ENCODE measurements at places on chromosomes 3 and 15. TPM values are rescaled to one million over a fixed set of nuclear protein-coding genes. Genes with fewer than 3 reads are reported as not detected.

The CAPN3 gene
- 10.1 TPM for total RNA-seq

DNA sequence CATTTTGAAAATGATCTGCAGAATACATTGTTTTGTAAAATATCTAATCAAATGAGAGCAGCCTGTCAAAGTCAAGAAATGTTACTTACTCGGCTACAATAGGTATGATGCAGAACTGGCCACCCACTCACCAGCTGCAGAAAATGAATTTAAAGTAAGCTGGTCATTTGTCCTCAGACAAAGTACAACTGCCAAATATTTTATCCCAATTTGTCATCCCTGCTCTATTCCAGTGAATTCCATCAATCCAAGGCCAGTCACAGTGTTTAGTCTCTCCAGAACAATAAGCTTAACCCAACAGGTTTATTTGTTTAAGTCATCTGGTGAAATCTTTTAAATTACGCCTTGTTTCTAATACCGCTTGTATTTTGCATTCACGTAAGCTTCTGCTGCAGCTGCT is 46.6 kb upstream of the TCF12 start:
- DNase-seq: no peak
- H3K4me3 ChIP-seq: no peak overlapping the region
- H3K27me3 ChIP-seq: peaks cover 4% of the 10 kb centered on the region
- no peak overlapping the region for H3K27ac ChIP-seq
- H3K36me3 ChIP-seq: no peaks in the 10 kb centered on the region
- H3K4me1 ChIP-seq: no peaks in the 10 kb centered on the region

The TGM5 gene
- total RNA-seq: 0.11 TPM

The SH2D7 gene
- not detected for total RNA-seq

DNA sequence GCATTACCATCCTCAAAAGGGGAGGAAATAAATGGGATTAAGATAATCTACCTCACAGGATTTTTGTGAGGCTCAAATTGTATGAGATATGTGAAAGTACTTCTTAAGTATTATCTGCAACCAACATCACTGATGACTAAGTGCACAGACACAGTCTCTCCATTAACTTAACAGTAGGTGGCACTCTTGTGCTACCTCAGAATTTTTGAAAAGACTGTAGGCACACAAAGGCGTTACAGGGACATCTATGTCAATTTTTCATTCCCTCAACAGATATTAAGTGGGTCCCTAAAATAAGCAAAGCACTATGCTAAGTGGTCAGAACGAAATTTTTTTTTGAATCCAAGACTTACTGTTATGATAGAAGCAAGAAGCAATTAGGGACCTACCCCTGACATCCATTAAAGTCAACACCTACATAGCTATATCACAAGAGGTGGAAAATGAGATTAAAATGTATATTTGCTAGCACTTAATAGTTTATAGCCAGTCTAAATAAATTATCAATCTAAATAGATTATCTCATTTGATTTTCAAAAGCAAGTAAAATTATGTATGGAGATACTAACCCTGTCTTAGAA is 52.9 kb downstream of the RYK start:
- H3K4me3 ChIP-seq: no peak overlapping the region
- peaks cover 6% of the 10 kb centered on the region for H3K36me3 ChIP-seq
- H3K27ac ChIP-seq: no peak overlapping the region
- H3K27me3 ChIP-seq: no peaks in the 10 kb centered on the region
- H3K4me1 ChIP-seq: no peaks in the 10 kb centered on the region
- no peak for DNase-seq

The COLQ gene
- total RNA-seq: 3.5 TPM

GRCh38 chr3:188752850-188753249 is 418.9 kb upstream of the TPRG1 start:
- no peak overlapping the region for H3K4me3 ChIP-seq
- no peak for DNase-seq
- no peaks in the 10 kb centered on the region for H3K36me3 ChIP-seq
- H3K4me1 ChIP-seq: peaks cover 6% of the 10 kb centered on the region
- H3K27ac ChIP-seq: no peak overlapping the region

- H3K4me1 ChIP-seq: no peaks in the 10 kb centered on the region
- H3K27me3 ChIP-seq: peaks cover 3% of the 10 kb centered on the region
- DNase-seq: no peak
- no peaks in the 10 kb centered on the region for H3K36me3 ChIP-seq
- no peak overlapping the region for H3K27ac ChIP-seq
These were observed 52.9 kb downstream of the CLSTN2 start for GRCh38 chr3:139987908-139988307.

The ANKRD63 gene
- total RNA-seq: not detected

- H3K27me3 ChIP-seq: no peaks in the 10 kb centered on the region
- H3K4me3 ChIP-seq: no peak overlapping the region
- peak overlapping the region; percentile 50 for H3K27ac ChIP-seq
- peaks cover 10% of the 10 kb centered on the region for H3K4me1 ChIP-seq
- H3K36me3 ChIP-seq: no peaks in the 10 kb centered on the region
- DNase-seq: no peak
These were observed 39.0 kb downstream of the IL12A start for GRCh38 chr3:160027541-160028195.

The MOBP gene
- not detected for total RNA-seq

DNA sequence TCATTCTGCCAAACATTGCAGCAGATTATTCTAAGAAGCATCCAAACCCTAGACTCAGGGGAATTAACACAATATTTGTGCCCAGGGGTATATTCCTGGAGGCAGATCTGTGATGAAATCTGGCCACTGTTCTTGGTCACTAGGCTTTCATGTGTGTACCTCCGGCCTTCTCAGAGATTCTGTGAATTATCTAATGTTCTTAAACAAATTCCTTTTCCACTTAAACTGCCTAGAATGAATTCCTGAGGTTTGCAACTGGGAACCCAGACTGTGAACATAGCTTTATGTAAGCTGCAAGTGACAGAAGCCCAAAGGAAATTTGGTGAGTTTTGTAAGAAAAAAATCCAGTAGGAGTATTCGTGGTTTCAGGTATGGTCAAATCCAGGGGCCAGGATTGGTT is 20.7 kb upstream of the CTNNB1 start:
- H3K36me3 ChIP-seq: no peaks in the 10 kb centered on the region
- no peak overlapping the region for H3K27ac ChIP-seq
- H3K4me1 ChIP-seq: no peaks in the 10 kb centered on the region
- no peak overlapping the region for H3K4me3 ChIP-seq

DNA sequence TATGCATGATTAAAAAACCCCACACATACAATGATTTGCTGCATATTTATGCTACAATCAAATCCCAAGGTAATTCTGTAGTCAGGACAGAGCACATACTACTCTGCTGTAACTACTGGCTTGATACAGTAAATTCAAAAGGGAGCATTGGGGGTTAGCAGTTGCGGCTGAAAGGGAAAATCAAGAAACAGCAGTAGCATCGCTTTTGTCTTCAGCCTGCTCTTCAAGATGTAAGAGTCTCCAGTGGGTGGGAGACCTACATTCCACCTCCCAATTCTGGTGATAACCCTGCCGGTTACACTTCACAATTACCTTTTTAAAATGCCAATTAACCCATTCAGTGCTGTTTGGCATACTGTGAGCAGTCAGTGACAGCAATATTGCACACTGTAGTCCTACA is 259.4 kb downstream of the NR2F2 start:
- no peak overlapping the region for H3K27ac ChIP-seq
- DNase-seq: no peak
- no peak overlapping the region for H3K4me3 ChIP-seq
- H3K36me3 ChIP-seq: no peaks in the 10 kb centered on the region

DNA sequence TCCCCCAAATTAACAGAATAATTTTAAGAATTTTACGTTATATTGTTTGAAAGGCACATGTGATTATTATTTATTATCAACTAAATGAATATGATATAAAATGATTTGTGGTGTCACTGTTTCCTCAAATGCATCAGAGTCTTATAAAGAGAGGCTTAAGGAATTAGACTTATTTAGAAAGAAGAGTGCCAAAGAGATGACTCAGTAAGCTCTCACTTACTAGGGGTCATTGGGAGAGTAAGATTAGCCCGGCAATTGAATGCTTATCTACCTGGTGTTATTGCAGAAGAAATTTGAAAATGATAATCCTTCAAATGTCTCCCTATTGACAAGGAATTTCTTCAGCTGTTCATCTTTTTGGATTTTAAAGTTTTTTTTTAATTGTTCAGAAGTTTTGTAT is 408.7 kb downstream of the OXSM start:
- no peak for DNase-seq
- H3K27me3 ChIP-seq: no peaks in the 10 kb centered on the region
- no peaks in the 10 kb centered on the region for H3K36me3 ChIP-seq
- no peaks in the 10 kb centered on the region for H3K4me1 ChIP-seq

The PRKCD gene
- total RNA-seq: 20.5 TPM

The ACTC1 gene
- total RNA-seq: not detected

DNA sequence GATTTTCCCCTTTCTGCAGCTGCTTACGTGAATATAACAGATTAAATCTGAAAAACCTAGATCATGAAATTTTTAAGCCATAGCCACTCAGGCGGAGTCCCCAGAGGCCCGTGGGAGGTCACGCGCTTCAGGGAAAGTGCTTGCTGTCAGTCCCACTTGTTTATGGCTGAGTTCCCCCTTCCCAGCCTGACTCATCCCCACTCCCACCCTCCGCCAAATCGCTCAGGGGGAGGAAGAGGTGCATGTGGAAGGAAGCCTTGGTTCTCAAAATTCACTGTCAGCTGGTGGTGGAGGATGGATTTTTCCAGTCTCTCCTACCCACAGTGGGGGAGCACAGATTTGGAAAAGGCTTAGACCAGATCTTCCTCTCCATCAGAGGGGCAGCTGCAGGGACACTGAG is 67.4 kb downstream of the CORO2B start:
- H3K4me1 ChIP-seq: peaks cover 1% of the 10 kb centered on the region
- H3K36me3 ChIP-seq: no peaks in the 10 kb centered on the region
- H3K27ac ChIP-seq: no peak overlapping the region
- peaks cover 2% of the 10 kb centered on the region for H3K27me3 ChIP-seq
- no peak overlapping the region for H3K4me3 ChIP-seq

DNA sequence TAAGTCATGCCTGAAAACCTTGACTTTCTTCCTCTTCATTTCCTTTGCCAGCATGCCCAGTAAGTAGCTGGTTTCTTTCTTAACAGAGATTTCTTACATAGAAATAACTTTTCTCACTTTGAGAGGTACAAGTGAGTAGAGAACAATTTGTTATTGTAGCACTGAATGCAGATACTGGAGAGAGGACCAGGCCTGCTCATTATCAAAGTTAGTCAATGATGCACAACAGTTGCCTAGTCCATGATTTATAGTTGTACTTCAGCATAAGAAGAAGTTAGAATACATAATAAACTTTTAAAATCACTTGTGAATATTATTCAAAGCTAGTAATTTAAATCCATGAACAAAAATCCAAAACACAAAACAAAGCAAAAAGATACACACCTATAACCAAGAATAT is 213.0 kb downstream of the PCCB start:
- no peaks in the 10 kb centered on the region for H3K4me1 ChIP-seq
- no peaks in the 10 kb centered on the region for H3K27me3 ChIP-seq
- H3K27ac ChIP-seq: no peak overlapping the region
- no peak overlapping the region for H3K4me3 ChIP-seq
- DNase-seq: no peak

DNA sequence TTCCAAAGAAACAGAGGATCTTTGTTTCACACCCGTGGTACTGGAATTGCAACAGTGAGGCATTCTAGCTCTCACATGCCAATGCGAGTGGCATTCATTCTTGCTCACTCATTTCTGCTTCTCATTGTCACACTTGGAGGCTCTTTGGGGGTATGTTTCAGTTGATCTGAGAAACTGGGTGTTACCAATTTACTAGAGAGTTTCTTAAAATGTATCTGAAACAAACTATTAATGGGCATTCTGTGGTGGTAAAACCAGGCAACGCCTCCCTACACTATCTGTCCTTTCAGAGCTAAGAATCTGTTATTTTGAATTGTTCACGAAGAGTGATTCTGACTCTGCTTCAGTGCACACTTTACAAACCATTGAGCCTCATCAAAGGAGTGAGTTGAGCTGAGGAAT is 140.6 kb upstream of the BHLHE40 start:
- no peak overlapping the region for H3K4me3 ChIP-seq
- peaks cover 80% of the 10 kb centered on the region for H3K4me1 ChIP-seq
- H3K27ac ChIP-seq: peak overlapping the region; percentile 63
- no peak for DNase-seq

The RETNLB gene
- not detected for total RNA-seq

The FBXL22 gene
- 1.2 TPM for total RNA-seq

- no peaks in the 10 kb centered on the region for H3K4me1 ChIP-seq
- H3K4me3 ChIP-seq: no peak overlapping the region
- H3K27me3 ChIP-seq: peaks cover 13% of the 10 kb centered on the region
- H3K36me3 ChIP-seq: no peaks in the 10 kb centered on the region
- DNase-seq: no peak
- no peak overlapping the region for H3K27ac ChIP-seq
These were observed 67.8 kb downstream of the LSM3 start for GRCh38 chr3:14246414-14246813.

GRCh38 chr3:57743496-57743895 is 12.6 kb upstream of the SLMAP start:
- peaks cover 6% of the 10 kb centered on the region for H3K4me1 ChIP-seq
- H3K27ac ChIP-seq: no peak overlapping the region
- H3K27me3 ChIP-seq: peaks cover 2% of the 10 kb centered on the region
- no peak for DNase-seq
- H3K36me3 ChIP-seq: no peaks in the 10 kb centered on the region
- no peak overlapping the region for H3K4me3 ChIP-seq

The PXYLP1 gene
- 15.8 TPM for total RNA-seq

DNA sequence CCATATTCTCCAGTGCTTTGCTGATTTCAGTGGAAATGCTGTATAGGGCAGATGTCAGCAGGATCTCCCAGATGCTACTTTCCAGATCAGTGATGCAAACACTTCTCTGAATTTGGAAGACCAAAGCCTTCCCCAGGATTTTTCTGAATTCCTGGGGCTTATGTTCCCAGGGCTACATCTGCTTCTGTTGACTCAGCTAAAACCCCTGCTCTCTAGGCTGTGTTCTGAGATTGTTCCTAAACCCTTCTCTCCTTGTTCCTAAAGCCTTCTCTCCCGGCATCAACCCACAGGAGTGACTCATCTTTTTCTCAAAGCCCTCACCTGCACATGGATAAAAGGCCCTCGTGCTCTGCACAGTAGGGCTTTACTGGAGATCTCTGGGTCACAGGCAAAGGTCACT is 35.5 kb downstream of the FAH start:
- no peak overlapping the region for H3K27ac ChIP-seq
- no peak for DNase-seq
- H3K36me3 ChIP-seq: peaks cover 50% of the 10 kb centered on the region
- H3K4me3 ChIP-seq: no peak overlapping the region

DNA sequence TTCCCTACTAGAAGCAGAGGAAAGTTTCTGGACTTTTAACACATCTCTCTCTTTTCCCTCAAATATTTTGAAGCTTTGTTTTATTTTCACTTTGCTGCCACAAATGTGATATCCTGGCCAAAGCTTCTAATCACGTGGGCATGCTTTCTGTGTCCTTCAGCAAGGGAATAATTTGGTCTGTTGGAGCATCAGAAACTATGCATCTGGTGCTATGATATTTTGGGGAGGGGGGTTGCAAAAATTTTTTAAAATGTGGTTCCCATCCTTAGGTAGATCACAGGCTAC is 254.2 kb downstream of the GAP43 start:
- H3K36me3 ChIP-seq: no peaks in the 10 kb centered on the region
- no peaks in the 10 kb centered on the region for H3K27me3 ChIP-seq
- H3K4me3 ChIP-seq: no peak overlapping the region
- no peaks in the 10 kb centered on the region for H3K4me1 ChIP-seq
- no peak for DNase-seq

The ACTR8 gene
- total RNA-seq: 35.3 TPM

The FEZF2 gene
- total RNA-seq: not detected

Data from activated naive CD8-positive, alpha-beta T cell treated with anti-CD3 and anti-CD28 coated beads, Interleukin-2, amount 10 ng/mL, durations not matched to agents 7 days and 5 days (primary cell).